ENCODE measurements at places on chromosomes 5 and 9.

- DNase-seq: no peak
Measured at GRCh38 chr5:126914801-126915436, 115.4 kb downstream of the MARCHF3 start.

GRCh38 chr9:97376902-97377301, 35.0 kb upstream of the TDRD7 start:
- DNase-seq: no peak

DNA sequence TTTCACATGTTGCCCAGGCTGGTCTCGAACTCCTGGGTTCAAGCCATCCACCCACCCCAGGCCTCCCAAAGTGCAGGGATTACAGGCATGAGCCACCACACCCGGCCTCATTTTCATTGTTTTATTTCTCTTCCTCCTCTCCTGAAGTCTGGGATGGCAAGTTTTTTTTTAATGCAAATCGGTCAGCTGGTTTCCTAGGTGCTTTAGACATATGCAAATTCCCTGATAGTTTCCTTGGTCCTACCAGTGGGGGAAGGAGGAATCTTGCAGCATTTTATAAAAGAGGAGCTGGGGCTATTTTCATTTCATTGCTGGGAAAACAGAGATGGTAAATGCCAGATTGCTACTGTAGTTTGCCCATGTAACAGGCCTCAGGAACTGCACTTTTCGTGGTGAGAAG, 179.4 kb downstream of the ACTL7B start:
- no peak for DNase-seq

- DNase-seq: no peak
Measured at GRCh38 chr5:153157156-153157555, 333.3 kb upstream of the GRIA1 start.

DNA sequence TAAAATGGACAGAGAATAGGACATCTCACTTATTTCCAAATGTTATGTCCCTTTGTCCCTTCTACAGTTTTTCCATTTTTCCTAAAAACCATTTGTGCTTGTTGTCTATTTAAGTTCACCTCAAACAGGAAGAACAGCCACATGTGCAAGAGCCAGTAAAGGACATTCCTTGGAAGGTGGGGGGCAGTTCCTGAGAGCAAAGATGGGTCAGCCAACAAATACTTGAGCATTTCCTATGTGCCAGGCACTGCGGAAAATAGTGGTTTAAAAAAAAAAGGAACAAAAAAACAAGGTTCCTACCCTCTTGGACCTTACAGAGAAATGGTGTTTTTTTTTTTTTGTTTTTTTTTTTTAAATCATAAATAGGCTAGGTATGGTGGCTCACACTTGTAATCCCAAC, 26.8 kb downstream of the ANP32B start:
- DNase-seq: no peak

GRCh38 chr9:13513716-13514444, 234.4 kb upstream of the MPDZ start:
- no peak for DNase-seq

DNA sequence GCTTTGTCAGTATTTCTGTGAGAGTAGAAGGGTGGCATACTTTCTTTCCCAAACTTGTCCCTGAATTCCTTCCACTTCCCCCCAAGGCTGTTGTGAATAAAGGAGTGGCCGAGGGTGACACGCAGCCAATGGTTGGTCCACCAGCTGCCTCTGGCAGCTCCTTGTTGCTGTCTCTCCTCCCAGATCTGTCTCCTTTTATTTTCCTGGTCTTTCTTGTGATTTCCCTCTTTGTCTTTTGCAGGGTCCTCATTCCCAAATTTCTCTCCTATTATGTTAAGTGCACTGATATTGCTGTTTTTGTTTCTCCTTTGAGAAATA, 137.5 kb upstream of the HMHB1 start:
- DNase-seq: no peak

- DNase-seq: no peak
Measured at GRCh38 chr9:97508852-97509251, 7.4 kb downstream of the TMOD1 start.

DNA sequence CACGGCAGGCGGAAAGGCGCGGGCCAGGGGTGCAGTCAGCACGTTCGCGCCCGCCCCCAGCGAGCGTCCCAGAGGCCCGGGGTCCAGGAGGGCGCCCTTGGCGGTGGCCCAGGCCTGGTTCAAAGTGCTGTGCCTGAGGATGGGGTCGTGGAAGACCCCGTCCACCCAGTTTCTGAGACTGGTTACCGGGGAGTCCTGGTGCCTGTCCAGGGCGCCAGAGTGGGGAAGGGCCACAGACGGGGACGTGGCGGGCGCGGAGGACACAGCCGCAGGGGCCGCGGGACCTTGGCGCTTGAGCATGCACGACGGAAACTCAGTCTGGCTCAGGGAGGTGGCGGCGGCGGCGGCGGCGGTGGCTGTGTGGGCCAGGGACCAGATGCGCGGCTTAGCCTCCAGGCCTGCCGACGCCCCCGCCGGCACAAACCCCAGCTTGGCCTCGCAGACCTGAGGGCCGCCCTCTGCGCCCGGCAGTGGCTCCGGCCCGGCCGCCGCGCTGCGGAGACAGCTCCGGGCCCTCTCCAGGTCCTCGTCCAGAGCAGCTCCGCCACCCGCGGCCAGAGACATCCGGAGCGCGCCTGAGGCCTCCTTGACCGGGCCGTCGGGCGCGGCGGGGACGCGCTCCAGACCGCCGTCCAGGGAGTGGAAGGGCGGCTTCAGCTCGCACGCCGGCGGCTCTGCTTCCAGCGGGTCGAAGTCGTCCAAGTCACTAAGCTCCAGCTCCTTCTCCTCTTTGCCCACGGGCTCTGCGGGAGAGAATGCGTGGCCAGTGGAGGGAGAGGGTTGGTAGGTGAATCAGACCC, 4.5 kb downstream of the IRX4 start:
- DNase-seq: no peak

DNA sequence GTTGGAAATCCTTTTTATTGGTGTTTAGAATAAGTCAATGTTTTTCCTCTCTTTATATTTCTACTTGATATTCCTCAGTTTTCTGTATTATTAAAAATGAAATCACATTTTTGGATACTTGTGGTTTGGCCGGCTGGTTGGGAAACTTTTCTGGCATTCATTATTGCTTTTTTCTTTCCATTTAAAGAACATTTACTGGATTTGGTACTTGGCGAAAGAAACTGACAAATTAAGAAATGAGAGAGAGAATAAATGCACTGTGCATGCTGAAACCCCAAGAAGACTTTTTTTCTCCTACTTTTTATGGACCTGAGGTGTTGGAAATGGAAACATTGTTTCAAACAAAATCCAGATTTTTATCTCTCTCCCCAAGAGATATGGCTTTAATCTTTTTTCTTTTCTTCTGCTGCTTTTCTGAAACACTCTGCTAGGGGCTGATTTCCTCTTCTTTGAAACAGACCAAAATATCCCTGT, 128.4 kb downstream of the SNX18 start:
- DNase-seq: no peak

- no peak for DNase-seq
Measured at GRCh38 chr5:178428341-178429155, 161.6 kb downstream of the COL23A1 start.

DNA sequence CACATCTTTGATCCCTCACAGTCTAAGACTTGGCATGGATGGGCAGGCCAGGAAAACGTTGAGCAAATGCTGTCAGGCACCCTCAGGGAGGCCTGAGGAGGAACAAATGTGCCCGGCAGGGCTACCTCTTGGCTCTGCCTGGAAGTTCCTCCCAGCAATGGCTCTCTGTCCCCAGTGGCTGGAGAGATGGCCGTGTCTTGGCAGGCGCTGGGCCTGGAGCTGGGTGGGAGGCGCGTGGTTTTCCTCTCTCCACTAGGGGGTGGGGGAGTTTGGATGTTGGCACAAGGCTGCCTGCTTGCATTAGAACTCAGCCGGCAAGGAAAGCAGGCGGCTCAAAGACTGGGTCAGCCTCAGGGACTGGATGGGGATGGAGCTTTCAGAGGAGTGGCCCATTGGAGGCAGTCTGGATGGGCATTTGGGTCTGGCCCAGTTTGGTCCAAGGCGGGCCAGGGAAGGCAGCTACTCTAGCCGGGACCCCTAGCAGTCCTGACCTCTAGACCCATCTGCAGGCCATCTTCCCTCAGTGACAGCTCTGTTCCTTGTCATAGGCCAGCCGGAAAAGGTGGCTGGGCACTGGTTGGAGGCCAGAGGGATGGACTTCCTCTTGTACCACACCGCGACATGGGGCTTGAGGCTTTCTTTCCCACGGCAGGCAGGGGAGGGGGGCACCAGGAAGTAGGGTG, 68.2 kb upstream of the STC2 start:
- DNase-seq: no peak

Data from stimulated activated CD4-positive, alpha-beta T cell treated with anti-CD3 and anti-CD28 coated beads, Interleukin-2, amount 100 ng/mL, for 48 hours (primary cell).